NCI-H1105 treated with DMSO at 0.1 percent for 48 hours (cell line): ENCODE measurements at places on chromosomes 6 and 20.

DNA sequence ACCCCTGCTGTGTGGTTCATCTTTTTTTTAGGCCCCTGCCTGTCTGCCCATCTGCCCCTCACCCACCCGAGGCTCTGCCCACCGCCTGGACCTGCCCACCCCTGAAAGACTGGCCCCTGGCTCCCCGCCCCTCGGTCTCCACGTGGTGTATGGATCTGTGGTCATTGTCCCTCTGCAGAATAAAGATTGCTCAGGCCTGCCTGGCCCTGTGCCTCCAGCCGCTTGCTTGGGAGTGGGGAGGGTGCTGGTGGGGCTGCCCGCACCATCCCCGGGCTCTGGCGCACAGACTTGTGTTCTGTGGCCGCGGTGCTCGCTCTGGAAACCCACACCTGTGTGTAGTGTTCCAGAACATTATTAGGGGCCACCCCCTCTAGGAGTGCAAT lies 1.6 kb downstream of the MAP1LC3A start:
- DNase-seq: no peak

DNA sequence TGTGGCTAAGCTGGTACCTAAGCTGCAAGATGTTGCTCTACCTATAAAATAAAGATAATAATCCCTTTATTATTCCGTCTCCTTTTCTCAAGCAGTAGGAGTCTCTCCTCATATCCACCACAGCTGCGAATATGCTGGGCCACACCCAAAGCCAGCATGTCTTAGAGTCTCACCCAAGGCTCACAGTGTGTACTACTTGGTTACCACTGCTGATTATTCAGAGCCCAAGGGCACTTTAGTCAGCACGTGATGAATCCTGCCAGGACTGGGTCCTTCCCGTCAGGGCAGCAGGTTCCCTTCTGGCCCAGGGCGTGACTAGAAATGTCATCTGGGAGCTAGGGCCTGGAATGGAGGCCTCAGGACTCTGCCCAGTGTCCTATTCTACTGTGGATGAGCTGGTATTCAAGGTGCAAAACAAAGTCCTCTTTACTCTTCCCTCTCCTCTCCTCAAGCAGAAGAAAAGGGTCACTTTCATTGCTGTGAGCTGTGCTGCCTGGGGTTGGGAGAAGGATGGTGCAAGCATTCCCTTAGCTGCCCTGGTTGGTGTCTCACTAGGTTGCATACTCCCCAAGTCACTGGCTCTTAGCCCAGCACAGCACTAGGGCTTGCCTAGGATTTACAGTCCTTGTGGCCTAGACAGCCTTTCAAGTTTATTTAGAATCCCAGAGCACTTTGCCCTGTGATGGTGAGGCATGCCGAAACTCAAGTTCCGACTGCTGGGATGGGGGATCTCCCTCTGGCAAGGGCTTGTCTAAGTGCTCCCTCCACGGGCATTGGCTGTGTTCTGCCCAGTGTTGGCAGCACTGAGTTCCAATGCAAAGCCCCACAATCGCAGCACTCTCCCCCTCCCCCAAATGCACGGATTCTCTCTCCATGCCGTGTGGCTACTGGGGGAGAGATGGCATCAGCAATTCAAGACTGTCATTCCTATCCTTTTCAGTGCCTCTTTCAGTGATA lies 320.2 kb downstream of the BTBD9 start:
- no peak for DNase-seq

- DNase-seq: no peak
These were observed 448.9 kb downstream of the COL12A1 start for GRCh38 chr6:74756923-74757322.

GRCh38 chr6:79872986-79873385 lies 74.4 kb downstream of the ELOVL4 start:
- DNase-seq: no peak

DNA sequence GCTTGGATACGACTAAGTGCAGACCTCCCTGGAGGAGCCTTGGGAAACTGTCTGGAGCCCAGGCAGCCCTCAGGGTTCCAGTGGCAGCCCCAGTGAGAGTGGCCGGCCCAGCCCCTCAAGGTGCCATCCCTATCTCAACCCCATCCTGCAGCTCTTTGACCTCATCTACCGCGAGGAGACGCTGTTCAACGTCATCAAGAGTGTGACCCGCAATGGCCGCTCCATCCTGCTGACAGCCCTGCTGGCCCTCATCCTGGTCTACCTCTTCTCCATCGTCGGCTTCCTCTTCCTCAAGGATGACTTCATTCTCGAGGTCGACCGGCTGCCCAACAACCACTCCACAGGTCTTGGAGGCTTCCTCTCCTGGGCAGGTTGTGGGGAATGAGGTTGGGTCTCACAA lies 20.7 kb downstream of the UQCC2 start:
- no peak for DNase-seq

- no peak for DNase-seq
These were observed 4.1 kb upstream of the ZKSCAN8 start for GRCh38 chr6:28137505-28137981.

DNA sequence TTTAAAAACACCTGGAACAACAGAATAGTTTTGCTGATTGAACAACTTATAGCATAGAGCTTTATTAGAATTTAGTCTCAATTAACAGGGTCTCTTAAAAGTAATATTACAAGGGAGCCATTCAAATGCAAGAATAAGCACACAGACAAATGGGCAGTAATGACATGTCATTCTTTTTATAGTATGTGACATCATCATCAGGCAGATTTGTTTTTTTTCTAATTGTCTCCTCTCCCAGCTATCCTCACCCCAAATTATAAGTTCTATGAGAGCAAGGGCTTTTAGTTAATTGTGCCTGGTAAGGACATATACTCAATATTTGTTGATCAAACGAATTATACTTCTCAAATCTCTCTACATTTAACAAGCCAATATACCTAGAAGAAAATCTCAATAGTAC lies 11.0 kb downstream of the PGM3 start:
- no peak for DNase-seq

DNA sequence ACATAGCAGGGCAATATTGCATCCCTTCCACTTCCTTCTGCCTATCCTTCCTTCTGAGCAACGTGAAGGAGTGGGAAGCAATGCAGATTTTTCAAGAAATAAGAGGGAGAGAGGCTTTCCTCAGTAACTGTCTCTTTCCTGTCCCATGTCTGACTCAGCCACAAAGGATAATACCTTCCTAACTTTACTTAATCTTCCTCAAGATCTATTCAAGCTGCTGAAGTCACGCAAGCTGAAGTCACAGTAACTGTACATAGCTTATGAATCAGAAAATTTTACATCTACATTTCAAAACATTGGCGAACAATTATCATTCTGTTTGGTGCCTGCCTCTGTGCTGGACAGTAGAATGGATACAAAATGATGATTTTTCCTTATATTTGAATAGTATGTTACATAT lies 86.4 kb upstream of the POU3F2 start:
- no peak for DNase-seq

DNA sequence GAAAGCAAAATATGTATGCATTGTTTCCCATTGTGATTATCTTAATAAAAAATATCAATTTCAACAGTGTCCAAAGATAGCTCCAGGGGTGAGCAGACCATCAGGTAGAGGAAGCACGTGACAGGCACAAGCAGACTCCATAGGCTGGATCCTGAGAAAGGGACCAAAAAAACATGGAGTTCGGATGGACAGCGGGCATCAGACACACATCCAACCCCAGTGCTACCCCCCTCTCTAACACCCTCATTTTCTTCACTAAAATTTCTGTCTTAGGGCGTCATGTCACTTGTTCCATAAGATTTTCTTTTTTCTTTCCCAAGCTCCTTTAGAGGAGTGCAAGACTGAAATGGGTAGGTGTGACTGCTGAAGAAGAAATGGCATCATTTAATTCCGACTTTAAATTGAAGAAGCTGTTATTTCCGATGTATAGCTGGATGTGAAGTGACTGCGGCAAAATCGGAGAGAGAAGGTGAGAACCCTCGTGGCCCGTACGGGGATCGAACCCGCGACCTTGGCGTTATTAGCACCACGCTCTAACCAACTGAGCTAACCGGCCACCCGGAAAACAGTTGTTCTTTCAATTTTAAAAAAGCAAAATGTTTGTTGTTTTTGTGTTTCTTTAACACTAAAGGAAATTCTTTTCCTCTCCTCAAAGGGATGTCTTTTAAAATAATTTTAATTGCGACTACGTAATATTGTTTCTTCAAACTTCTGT lies 10.3 kb upstream of the PRSS16 start:
- no peak for DNase-seq

- no peak for DNase-seq
These were observed 88.3 kb downstream of the DLGAP4 start for GRCh38 chr20:36394340-36394965.

DNA sequence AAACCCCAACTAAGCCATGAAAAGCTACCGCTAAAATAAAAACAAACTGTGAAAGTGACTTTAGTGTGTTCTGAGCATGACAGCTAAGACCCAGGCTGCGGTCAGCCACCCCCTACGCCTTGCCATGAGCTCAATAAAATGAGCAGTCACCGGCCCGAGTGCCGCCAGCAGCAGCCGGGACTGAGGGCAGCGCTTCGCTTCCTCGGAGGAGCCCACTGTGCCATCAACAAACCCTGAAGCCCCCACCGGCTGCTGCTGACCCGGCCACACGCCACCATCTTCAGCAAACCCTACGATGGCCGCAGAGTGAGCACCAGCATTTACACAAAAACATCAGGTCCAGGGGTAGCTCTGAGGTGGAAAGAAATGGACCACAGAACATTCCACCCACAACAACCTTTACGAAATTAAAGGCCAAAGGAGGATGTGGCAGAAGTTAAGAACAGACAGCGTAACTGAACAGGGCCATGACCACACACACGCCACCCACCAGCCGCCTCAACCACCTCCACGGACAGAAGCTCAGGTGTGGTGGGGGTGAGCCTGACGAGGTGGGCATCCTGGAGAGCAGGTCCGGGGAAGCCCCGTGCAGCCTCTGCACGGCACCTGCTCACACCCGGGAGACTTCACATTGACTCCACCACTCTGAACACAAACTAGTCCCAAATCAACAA lies 67.0 kb downstream of the THBS2 start:
- DNase-seq: no peak

- DNase-seq: no peak
These were observed 371.0 kb downstream of the TAF4 start for GRCh38 chr20:61694682-61695081.

GRCh38 chr20:23647346-23647745 lies 9.6 kb upstream of the CST3 start:
- DNase-seq: no peak
